ENCODE measurements at places on chromosomes 11 and 22.

DNA sequence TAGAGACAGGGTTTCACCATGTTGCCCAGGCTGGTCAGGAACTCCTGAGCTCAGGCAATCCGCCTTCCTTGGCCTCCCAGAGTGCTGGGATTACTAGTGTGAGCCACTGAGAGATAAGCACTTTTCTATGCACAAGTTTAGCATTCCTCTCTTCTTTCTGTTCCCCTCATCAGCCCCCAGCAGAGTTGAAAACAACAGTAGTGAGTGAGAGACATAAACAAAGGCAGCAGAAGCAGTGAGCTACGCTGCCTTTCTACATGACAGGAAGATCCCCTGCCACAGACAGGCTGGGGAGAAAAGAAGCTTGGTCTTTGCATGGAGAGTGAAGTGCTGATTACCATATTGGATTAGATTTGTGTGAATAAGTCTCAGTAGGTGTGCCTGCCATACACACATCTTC is 392.0 kb upstream of the KIRREL3 start:
- DNase-seq = no peak

DNA sequence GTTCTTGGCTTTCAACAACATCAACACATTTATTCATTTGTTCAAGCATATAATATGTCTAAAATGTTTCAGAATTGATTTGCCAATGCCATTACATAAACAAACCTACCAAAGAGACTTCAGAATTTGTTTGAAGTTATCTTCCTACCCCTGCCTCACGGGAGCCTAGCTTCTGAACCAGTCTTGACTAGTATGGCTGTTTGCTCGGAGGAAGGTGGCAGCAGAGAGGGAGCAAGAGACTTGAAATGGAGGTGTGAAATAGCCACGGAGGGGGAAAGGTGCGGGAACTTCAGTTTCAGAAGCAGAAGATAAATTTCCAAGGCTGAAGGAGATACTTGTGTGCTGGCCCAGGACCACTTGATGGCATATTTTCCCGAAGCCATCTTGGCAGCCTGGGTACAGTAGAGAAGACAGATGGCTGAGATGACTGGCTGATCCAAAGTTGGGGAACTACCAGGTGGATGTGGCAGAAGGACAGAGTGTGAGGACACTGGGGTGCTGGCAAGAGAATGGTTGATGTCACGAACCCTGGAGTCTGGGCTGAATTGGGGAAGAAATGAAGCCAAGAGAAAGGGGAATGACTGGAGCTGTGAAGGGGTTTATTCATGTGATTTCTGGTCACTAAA is 14.0 kb upstream of the MTCH2 start:
- no peak for DNase-seq

DNA sequence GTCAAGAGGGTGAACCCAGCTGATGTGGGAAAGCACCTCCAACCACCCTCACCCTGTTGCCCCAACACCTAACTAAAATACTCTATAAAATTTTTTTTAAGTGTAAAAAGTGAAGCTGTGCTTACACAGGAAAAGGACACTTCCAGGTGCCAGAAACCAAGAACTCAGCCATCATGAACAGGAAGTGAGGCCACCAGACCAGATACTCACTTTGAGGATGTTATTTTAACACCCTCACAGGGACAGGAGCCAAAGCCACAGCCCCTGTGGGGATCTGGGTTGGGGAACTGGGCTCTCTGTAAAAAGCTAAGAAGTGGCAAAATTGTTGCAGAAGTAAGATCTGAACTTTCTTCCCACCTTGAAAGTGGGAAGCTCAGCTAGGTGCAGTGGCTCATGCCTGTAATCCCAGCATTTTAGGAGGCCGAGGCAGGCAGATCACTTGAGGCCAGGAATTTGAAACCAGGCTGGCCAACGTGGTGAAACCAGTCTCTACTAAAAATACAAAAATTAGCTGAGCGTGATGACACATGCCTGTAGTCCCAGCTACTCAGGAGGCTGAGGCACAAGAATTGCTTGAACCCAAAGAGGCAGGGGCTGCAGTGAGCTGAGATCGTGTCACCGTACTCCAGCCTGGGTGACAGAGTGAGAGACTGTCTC is 3.8 kb downstream of the RSPH14 start:
- DNase-seq = peak; percentile 81

- peak; percentile 39 for DNase-seq
Measured at GRCh38 chr11:44305470-44306051, 4.4 kb downstream of the ALX4 start.

DNA sequence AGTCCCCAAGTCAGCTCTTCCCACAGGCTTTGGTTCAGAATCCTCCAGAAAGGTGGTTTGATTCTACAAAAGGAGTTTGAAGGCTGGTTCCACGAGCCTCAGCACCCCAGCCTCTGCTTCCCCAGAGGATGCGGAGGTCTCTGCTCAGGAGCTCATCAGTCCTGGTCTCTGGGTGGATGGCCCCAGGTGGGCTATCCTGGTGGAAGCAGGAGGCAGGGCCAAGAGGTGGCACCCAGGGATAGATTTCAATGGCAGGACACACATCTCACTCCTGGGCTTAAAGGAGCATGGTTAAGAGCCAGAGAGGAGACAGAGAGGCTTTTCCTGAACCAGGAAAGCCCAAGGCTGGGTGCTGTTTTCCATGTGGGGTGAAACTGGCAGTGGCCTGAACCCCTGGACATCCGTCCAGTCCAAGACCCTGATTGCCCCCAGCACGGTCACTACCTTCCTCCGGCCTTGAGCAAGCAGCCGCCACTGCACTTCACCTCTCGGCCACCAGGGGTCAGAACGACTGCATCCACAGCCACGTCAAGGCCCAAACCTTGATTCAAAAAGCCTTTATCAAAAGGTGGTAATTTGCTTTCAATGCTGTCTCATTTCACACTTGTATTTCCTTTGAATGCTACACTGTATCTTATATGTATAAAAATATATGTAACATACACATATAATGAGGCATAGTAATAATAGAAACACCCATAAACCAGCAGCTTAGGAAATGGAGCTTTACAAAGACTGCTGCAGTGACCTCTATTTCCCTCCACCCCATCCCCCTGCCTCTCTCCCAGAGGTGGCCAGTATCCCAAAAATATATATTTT is 19.3 kb upstream of the FXYD2 start:
- peak; percentile 83 for DNase-seq

DNA sequence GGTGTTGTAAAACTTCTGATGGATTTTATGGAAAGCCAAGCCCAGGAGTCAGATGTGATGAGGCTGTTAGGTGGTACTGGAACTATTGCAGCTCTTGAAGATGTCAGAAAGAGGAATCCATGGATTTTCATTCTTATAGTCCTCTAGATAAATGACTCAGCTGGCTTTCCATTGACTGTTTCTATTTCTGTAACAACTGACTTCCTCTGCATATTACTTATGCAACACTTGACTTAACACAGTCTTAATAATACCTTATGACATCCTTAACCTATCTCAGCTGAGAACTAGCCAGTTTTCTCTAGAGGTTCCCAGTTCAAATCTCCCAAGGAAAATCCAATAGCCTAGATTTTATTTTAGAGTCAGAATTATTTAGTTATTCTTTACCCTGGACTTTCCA is 263.8 kb downstream of the LUZP2 start:
- DNase-seq = no peak

DNA sequence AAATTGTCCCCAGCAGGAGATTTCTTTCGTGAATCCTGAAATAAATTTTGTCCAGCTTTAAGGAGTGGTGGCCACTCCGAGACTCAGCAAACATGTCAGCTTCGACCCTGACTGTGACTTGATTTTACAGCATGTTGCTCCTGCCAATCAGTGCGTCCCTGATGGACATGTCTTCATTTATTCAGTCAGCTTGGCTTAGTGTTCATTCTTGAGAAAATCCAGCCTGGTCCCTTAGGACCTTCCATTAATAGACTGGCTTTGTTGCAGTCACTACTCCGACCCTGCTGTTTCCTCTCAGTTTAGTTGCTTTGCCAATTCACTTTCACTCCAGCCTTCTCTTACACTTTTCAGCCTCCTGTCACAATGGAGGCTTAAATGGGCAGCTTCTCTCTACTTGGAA is 30.5 kb downstream of the TMPRSS5 start:
- DNase-seq = no peak

DNA sequence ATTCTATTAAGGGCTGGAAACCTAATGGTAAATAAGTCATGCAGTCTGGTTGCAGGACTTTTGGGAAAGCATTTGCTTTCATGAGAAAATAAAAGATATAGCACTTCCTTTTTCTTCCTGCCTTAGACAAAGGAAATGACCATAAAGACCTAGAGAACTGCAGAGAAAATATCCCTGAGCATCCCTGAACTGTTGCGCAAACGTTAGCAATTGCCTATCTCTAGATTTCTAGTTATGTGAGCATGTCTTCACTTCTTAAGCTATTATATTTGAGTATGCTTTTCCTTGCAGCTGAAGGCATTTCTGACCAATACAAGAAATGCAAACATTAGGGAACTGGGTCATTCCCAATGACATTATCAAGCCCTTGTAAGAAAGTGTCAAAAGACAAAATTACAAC is 110.6 kb downstream of the KIF18A start:
- no peak for DNase-seq

- DNase-seq = no peak
Measured at GRCh38 chr11:58917159-58917783, 22.0 kb upstream of the GLYATL1 start.

- DNase-seq = no peak
Measured at GRCh38 chr11:75313513-75314272, 37.8 kb downstream of the ARRB1 start.

DNA sequence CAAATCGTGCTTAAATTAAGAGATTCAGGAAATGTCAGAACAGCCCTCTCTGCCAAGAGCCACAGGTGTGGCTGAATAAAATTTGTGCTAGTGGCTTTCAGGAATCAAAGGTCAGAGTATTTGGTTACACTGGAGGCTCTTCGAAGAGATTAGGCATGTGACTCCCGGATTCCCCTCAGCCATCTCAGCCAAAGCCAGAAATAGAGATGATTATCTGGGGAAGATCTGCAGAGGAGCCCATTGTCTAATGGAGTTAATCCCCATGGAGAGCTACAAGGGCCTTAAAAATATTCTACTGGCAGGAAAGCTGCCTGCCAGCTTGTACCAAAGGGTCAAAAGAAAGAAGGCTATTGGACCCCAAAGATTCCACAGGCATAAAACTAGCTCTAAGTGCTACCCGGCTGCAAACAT is 1259.5 kb downstream of the TBC1D22A start:
- DNase-seq = no peak

DNA sequence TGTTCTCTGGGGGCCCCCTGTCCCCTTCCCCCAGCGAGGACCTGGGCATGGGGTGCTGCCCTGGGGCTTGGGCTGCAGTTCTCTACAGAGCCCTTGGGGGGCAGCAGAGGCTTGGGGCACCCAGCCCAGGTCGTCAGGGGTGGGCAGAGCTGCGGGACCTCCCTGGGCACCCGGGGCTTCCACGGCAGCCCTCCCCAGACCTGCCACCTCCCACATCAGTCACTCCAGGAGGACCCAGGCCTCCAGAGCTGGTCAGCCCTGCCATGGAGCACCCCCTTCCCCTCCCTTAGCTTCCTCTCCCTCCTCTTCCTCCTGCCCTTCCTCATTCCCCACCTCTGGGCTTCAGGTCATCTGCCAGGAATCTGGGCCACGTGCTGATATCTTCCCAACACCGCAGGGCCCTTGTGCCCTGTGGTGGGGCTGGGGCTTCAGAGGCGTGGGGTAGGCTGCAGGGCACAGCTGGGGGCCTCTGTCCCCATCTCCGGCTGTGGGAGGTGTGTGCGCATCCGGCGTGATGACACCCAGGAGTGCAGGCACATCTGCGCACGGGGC is 5.8 kb downstream of the TSPAN4 start:
- peak; percentile 73 for DNase-seq

GRCh38 chr11:8834379-8834778 is 76.6 kb upstream of the AKIP1 start:
- no peak for DNase-seq

DNA sequence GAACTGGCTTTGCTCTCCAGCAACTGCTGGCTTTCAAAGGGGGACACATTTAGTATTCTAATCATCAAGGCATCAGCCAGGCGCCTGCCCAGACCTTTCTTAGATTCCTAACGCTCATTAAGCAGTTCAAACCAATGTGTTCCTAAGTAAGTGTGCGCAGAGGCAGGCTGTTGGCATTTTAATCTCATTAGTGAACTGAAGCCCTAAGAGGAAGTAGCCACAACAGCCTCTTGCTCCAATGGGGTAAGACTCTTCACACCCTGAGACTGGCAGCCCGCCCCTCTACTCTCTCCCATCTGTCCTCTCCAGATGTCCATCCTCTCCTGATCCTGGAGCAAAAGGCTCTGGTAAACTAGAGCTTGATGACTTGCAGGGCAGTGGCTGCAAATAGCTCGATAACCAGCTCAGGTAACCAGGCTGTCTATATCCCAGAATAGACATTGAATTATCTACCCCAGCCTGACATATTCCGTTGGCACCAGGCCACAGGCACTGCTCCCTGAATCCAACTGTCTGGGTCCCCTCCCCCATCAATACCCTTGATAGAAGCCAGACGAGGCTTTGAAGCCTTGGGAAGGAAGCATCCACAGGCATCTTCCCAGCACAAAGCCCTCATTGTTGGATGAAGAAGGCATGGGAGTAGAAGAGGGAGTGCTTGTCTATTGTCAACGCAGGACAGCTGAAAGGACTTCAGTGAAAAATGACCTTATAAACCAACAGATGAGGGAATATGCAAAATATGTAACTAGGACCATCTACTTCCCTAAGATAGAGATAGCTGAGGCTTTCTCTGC is 321.1 kb downstream of the TENM4 start:
- DNase-seq = no peak

- no peak for DNase-seq
Measured at GRCh38 chr11:80831374-80831773, 1390.5 kb upstream of the TENM4 start.

- no peak for DNase-seq
Measured at GRCh38 chr11:43681401-43681942, 934 bp downstream of the HSD17B12 start.

DNA sequence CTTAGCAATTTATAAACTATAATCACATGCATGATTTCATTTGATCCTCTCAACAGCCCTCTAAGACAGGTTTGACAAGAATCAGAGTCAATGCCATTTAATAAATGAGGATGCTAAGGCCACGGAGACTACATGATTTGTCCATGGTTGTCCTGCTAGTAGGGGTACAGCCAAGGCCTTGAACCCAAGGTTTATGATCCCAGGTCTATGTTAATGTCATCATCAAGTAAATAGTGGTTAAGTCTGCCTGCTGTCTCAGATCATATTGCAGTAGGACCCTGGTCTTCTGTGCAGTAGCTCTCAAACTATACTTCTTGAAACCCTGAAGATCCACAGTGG is 17.7 kb upstream of the SYTL2 start:
- no peak for DNase-seq

DNA sequence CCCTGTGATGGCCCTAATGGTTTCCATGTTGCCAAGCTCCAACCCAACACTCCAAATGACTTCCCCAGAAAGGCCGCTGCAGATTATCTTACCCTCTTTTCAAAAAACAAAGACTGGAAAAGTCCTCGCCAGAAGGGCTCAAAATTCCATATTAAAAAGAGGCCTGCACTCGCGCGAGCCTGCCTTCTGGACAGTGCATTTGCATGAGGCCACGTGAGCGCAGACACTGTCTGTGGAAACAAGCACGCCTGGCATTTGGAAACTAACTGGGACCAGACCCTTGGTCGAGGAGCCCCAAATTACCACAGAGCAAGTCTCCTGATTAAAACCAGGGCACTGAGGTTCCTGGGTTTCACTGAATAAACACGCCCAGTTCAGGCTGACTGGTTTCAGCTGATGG is 42.9 kb downstream of the ABTB2 start:
- no peak for DNase-seq

Measured in CD4-positive, alpha-beta T cell treated with Interleukin-10 for 1 hour (primary cell).